T47D (cell line): ENCODE measurements at places on chromosomes 12 and 14.

DNA sequence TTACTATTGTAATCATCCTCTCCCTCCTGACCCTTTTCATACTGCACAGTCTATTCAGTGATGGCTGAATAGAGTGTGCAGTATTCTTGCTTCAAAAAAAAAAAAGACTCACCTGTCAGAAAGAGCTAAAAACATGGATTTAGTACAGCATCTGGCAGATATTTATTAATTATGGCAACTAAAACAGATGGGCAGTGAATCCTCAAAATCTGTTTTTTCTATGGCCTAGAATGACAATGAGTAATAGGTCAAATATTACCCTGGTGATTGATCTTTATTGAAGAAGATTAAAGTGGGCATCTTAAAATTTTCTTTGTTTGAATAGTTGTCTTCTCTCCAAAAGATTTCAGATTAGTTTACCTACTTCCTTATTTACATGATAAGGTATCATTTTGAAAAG, 543.6 kb downstream of the FOXG1 start:
- no peak for DNase-seq

DNA sequence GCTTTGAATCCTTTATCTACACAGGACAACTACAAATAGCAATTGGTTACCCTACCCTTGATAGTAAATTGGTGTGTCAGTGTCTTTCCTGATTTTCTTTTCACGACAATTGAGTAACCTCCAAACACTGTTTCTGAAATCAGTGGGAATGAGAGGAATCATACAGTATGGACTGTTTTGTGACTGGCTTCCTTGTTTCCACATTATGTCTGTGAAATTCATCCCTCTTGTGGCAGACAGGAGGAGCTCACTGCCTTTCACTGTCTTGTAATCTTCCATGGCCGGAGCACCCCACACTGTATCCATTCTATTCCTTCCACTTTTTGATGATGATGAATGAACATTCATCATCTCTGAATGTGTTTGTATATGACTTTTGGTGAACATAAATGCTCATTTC, 164.0 kb upstream of the PZP start:
- DNase-seq: peak; percentile 22

- peak; percentile 57 for DNase-seq
Observed at GRCh38 chr12:54358191-54358944, 5.9 kb downstream of the GPR84 start.

DNA sequence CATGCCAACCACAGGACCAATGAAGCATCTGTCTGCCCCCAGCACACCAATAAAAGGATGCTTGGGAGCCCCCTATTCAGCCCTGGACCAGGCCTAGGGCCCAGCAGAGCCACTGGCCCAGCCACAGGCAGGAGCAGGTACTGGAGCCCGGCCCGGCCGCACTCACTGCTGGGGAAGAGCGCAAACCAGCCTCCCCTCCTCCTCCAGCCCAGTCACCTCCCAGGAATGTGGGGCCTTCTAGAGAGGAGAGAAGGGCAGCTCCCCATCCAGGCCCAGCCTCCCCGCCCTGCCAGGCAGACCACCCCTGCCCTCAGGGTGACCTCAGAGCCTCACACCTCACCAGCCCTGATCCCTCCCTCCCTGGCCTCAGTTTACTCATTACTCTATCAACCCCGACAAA, 56.2 kb downstream of the CCNK start:
- no peak for DNase-seq

DNA sequence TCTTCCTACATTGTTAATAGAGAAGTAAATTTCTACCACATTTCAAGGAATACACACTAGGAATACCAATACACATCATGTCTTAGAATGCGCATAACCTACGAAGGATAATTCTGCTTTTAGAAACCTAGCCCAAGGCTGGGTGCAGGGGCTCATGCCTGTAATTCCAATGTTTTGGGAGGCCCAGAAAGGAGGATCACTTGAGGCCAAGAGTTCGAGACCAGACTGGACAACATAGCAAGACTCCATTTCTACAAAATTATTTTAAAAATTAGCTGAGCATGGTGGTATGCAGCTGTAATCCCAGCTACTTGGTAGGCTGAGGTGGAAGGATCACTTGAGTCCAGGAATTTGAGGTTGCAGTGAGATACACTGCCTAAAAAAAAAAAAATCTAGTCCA, 206.9 kb downstream of the SOX5 start:
- DNase-seq: no peak

DNA sequence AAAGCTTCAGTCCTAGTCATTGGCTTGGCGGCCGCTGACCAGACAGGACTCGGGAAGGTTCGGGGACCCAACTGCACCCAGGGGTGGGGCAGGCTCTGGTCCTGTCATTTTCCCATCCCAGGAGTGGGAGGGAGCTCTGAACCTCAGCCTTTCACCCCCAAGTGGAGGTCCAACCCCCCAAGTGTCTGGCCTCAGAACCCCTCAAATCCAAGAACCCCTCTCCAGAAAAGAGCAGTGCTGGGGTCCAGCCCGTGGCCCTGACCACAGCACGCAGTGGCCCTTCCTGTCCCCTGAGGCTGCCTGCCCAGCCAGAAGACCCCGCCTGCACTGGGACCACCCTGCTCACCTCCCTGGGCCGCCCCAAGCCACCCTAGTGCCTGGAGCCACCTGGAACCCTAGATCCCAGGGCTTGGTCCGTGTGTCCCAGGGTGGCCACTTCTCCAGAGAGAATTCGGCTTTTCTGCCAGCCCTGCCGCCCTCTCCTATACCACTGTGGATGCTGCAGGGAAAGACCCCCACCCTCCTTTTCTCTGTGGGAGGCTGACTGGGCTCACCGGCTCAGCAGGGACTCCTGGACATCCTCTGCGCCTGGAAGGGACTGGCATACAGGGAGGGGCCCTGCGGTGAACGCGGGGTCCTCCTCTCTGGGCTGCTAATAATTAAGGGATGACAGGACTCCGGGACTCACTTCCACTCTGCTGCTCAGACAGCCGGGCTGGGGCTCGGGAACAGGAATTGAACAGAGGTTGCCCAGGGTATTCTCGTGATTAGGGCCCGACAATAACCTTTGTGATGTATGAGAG, 326.9 kb upstream of the SFSWAP start:
- no peak for DNase-seq

DNA sequence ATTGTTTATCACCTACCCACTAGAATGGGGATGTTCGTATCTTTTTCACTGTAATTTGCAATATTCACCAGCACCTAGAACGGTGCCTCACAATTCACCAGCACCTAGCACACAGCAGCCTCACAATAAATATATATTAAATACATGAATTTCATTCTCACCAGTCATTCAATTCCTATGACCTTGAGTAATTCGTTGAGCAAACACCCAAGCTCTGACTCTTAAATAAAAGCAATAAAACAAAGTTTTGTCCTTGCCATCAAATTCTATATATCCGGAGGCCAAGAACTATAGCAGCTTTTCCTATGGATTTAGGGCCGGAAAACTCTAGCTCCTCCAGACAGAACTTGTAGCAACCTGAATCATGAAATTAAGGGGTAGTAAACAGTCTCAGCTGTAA, 981 bp downstream of the VTI1B start:
- no peak for DNase-seq

- DNase-seq: no peak
Observed at GRCh38 chr14:44960146-44960545, 1.6 kb downstream of the KLHL28 start.

DNA sequence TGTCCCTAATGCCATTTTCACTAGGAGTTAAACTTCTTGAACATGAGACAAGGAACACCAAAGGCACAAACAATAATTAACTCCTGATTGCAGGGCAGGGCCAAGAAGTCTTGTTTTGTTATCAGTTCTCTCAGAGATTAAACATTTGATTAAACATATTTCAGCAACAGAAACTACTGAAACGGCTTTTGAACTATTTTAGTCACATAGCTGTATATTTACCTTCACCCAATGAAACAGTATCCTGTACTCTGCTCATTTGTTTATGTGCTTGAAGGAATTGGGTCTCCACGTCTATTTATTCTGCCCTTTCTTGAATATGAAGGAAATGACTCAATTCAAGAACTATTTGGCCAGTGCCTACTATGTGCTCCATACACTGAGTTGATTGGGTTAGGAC, 51.3 kb upstream of the PTCSC3 start:
- no peak for DNase-seq

DNA sequence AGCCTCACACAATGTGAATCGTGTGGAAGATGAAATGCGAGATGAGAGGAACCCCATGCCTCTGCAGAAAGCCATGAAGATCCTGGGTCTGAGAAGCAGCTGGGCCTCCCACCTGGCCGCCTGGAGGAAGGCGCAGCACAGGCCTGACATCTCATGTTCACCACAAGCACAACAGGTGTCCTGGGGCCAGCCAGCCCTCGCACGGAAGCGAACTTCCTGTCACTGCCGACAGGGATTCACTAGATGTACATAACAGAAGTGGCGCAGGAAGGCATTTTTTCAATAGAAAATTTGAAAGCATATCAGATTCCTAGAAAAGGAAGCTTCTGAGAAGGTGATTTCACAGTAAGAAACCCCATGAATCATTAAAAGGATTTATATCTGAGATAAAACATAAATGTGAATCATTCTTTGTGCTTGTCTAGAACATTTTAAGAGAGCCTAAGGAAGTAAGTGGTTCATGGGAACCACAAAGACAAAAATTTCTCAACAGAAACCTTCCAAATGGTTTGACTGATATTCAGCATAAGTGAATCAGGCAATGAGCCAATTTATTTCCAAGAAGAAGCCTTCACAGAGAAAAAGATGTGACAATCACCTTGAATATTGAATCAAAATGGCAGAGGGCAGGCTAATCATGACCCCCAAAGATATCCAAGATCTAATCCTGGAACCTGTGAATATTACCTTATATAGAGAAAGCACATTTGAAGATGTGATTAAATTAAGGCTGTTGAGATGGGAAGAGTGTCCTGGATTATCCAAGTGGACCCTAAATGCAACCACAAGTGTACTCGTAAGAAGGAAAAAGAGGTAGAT, 311.9 kb downstream of the DUSP6 start:
- DNase-seq: no peak

GRCh38 chr12:111135293-111135832, 215.0 kb upstream of the MYL2 start:
- DNase-seq: no peak
